ENCODE measurements at places on chromosomes 16 and 17.

DNA sequence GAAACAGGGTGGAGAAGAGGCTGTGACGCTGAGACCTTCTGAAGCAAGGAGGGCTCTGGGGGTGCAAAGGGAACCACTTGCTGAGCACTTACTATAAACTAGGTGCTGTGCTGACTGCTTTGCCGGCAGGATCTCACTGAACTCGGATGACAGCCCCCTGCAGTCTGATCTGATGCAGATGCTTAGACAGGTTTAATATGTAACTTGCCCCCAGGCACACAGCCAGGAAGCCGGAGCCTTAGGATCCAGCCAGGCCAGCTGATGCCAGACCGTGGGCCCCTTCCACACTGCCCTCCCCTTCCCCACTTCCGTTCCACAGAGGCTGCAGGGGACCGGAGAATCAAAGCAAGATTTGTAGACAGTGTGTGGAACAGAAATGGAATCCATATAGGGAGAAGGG is 23.1 kb downstream of the SPACA3 start:
- no peak for DNase-seq

GRCh38 chr16:68627951-68628425 is 17.1 kb upstream of the CDH3 start:
- DNase-seq = no peak

- no peak for DNase-seq
Observed at GRCh38 chr17:40178021-40178601, 841 bp downstream of the RAPGEFL1 start.

DNA sequence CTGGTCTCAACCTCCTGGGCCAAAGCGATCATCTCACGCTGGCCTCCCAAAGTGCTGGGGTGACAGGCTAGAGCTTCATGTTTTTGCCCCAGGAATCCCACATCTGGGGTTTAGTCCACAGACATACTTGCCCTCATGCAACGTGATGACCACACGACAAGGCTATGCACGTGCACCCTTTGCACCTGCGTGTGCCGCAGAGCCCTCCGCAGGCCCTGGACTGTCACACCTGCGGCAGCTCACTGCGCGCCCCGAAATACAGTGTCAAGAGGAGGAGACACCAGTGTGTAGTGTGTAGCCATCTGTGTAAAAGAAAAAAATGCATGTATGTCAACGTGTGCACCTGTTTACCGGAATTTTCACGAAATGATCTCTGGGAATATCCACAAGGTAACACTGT is 3.5 kb upstream of the MYADML2 start:
- no peak for DNase-seq

- no peak for DNase-seq
Observed at GRCh38 chr17:26818736-26819135, 475.2 kb upstream of the WSB1 start.
